ENCODE measurements at places on chromosomes 5 and 9.

DNA sequence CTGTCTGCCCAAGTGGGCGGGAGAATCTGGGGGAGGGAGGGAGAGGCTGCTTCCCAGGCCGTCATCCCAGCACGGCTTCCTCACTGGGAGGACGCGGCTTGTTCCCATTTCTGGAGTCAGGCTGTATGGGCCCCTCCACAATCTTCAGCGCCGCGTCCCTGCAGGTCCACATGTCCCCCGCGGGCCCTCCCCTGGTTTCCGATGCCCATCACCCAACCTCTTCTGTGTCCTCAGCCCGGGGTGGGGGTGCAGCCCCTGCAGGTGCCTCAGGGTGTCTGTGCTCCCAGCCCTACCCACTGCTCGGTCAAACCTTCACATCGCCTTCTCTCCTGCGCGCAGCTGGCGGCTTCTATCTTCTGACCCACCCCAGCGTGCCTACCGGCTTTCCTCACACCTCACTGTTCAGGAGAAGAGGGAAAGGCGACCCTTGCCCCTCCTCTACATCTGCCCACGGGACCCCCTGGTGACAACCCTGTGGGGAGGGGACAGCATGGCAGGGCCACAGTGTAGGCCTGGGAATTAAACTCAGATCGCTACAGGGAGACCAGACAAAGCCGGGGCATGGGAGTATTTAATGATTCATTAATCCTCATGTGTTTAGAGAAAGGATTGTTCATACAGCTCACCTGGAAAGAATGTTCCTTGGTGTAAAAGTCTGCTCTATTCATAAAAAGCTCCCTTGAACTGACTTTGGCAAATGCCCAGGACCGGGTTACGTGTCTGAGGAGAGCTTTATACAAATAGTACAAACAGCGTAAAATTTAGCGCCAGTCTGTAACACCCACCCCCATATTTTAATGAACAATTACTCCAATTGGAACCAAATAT, 145.1 kb downstream of the IRX1 start:
- DNase-seq, result no peak

DNA sequence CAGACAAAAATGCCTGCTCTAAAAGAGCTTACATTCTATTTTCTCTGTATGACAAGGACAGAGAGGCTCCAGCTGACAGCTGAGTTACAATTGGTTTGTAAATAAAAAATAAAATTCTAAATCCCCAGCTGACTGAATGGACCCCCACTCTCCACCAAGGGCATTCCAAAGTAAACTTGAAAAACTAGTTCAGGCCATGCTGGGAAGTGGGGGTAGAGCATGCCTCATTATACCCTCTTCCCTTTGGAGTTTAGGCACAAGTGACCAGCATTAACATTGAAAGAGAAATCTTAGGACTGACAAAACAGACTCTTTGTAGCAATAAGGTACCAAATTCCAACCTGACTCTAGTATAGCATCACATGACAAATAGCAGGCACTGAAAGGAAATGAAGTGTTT, 31.0 kb downstream of the KIF4B start:
- no peak for DNase-seq

GRCh38 chr9:31996331-31996730, 388.1 kb upstream of the ACO1 start:
- no peak for DNase-seq

- DNase-seq, result no peak
Observed at GRCh38 chr9:132531195-132531594, 51.2 kb upstream of the BARHL1 start.

DNA sequence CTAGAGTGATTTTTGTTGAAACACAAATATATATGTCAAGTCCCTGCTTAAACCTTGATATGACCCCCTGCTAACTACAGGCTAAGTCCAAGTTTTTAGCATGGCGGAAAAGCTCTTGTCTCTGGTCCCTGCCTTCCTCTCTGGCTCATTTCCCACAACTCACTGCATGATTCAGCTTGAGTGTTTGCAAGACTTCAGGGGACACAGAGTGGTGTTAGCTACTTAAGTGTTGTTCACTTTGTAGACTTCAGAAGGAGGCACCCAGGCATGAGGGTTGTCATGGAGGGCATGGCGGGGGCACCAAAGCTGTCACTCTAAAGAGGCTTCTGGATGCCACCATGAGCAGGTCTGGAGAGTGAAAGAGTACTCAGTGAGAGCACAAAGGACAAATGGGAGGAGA, 362.4 kb upstream of the ACTBL2 start:
- DNase-seq, result no peak

- no peak for DNase-seq
Observed at GRCh38 chr9:93667627-93668026, 91.2 kb downstream of the PHF2 start.

GRCh38 chr5:132147663-132148062, 74.1 kb downstream of the CSF2 start:
- DNase-seq, result no peak

- DNase-seq, result no peak
Observed at GRCh38 chr9:98075332-98075805, 18.8 kb downstream of the NANS start.

Data from activated T-helper 1 cell treated with Interleukin-2 at 50 U/mL for 16 hours (primary cell).